ENCODE measurements at places on chromosomes 12 and 14.
A peak's percentile ranks its signal among the peaks of the same experiment; 100 is the strongest.

- no peak for DNase-seq
Measured at GRCh38 chr14:20602583-20602982, 11.4 kb upstream of the RNASE12 start.

GRCh38 chr12:89736995-89737394 is 28.4 kb upstream of the ATP2B1 start:
- DNase-seq, result no peak

GRCh38 chr14:42224053-42224888 is 617.6 kb downstream of the LRFN5 start:
- DNase-seq, result no peak

DNA sequence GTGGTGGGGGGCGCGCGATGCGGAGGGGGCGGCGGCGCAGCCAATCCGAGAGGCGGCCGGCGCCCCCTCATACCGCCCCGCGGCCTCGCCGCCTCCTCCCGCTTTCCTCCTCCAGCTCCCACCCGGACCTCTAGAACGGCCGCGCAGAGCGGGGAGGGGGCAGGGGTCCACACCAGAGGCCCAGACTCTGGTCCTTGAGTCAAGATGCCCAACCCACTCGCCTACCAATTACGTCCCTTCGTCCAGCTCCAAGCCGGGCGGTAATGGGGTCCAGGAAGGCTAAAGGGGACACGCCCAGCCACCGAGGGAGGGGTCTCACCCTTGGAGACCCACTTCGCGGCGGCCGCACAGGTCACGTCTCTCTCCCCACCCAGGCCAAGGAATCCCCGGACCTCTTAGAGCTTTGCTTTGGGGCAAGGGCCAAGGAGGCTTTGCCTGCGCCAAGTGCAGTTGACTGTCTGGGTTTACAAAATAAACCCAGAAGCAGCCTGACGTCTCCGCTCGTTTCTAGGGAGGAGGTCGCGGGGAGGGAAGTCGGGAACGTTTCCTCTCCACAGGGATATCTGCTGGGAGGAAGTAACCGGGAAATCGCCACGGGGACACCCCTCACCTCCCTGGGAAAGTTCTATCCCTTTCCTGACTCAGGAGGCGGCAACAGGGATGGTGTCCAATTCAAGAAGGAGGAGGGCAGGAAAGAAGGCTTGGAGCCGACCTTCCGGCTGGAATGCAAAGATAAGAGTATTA is 394 bp upstream of the AMIGO2 start:
- DNase-seq, result peak; percentile 39

GRCh38 chr12:74424778-74425177 is 112.9 kb upstream of the ATXN7L3B start:
- no peak for DNase-seq

- no peak for DNase-seq
Measured at GRCh38 chr14:46344327-46344937, 307.1 kb downstream of the RPL10L start.

DNA sequence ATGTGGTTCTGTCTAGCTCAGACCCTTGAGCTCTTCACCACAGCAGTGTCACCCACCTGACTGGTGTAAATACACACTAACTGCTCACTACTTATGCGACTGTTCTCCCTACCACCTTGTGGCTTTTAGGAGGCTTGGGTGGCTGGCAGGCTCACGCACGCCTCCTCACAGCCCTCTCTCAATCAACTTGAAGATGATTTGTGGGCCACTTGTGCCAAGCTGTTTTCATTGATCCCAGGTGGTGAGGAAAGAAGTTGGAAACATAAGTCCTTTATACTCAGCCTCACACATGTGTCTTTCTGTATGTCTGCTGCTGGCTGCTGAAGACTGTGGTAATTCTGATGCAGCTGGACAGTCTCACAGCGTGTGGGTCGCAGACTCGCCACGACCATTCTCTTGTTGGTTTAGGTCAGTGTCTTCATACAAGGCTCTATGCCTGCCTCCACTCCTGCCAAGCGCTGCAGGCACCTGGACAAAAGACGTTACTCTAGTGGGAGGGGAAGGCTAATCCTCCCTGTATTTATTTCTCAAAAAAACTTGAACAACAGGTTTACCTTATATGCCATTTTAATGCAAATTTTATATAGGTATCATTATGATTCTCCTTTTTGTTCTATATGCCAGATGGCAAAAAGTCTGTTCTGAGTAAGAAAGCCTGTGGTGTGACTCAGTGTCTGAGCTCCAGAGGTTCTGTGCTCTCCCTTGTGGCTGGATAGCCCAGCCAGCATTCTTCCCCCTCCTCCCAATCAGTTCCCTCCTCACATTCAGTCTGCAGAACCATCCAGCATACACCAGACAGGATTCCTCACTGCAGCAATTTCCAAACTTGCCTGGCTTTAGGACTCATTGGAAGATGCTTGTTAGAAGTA is 115.6 kb downstream of the DIP2B start:
- no peak for DNase-seq

GRCh38 chr14:87013583-87013982 is 979.4 kb downstream of the GALC start:
- DNase-seq, result no peak

DNA sequence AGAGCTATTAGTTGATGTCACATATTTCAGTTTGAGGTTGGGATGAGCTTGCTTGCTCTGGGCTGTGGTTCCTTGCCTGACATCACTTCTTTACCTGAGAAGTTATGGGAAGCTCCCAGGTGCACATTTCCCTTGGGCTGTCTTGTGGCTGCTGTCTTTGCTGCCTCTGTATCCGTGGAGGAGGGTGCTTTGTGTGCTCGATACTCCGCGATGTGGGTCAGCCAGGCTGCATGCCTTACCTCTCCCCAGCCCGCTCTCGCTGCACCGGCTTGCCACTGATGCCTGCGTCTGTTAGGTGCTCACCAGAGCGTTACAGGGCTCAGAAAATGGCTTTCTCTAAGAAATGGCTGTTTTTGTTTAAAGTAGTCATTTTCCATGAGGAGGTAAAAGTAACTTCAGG is 19.6 kb downstream of the PELI2 start:
- no peak for DNase-seq

- DNase-seq, result no peak
Measured at GRCh38 chr14:64807551-64807950, 72.2 kb downstream of the SPTB start.

DNA sequence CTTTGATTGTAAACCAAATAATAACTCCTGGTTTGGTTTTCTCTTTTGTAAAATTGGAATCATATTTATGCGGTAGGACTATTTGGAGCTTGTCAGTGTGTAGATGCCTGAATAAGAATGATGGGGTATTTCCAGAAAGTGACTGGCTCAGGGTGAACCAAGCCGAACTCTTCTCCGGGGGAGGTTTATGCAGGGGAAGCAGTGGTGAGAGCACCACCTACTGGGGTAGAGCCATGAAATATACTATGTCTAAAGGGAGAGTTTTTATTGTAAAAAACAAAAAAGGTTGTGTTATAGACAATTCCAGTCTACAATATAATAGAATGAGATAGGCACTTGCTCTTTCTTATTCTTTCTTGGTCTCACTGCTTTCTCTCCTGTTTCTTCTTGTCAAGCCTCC is 222.9 kb upstream of the SLC16A7 start:
- no peak for DNase-seq

GRCh38 chr14:95063391-95063790 is 93.9 kb downstream of the DICER1 start:
- DNase-seq, result no peak

GRCh38 chr12:4763549-4763948 is 43.3 kb downstream of the GALNT8 start:
- DNase-seq, result peak; percentile 33

DNA sequence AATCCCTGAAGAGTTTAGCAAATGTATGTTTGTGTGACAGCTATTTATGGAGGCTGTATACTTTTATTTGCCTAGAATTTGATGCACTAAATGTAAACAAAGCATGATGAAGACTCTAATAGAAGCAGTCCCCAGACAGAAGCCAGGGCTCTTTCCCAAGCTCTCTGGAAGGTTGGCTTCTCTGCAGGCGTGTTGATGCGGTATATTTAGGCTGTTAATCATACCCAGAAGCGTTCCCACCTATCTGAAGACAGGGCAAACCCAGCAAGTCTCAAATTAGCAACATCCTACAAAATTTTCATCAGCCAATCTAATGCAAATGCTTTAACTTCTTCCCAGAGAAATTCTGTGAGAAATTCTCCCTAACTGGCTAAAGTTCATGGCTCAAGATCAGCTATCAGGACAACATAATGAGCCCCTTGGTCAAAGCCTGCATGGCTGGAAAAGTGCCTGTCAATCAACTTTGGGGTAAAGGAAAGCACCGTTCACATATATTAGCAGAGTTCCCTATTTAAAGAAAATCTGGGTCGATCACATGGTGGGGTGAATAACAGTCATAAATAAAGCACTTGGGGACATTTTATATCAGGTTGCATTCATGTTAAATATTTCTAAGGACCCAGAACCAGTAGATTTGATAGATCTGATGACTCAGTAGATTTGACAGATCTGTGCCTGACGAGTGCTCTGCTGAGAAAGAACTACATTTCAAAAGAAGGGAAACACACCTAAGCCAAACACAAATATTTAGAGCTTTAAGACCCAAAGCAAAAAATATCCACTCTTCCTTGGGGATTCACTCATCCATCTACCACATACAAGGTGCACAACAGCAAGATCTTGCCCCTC is 46.6 kb downstream of the KSR2 start:
- DNase-seq, result no peak
